Stimulated activated CD4-positive, alpha-beta T cell treated with anti-CD3 and anti-CD28 coated beads, Interleukin-4, amount 100 ng/mL, for 24 hours (primary cell): ENCODE measurements at places on chromosomes 2 and 18.

DNA sequence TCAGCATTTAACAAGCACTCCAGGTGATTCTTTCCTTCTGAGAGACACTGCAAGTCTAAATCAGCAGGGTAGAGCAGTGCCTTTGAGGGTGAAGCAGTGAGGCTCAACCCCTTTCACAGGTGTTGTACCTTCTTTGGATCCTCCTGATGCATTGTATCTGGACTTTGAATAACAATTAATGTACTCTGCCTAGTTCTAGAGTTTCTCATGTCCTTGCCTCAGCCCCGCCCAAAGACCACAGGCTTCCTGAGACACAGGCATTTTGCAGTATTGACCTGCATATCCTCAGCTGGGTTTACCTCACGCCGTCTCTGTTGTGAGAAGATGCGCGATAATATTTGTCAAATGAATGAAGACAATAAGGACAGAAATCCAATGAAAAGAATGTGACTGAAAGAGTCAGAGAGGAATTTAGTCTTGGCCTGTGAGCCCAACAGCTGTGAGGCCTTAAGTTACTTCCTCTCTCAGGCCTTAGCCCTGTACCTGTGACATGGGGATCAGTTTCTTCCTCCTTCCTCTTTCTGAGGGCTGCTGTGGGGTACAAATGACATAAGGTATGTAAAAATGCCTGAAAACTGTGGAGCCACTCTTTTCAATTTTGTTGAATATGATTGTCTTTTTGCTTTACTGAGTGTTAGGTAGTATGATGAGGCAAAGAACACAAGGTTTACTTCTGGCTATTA lies 43.7 kb downstream of the WIPF1 start:
- DNase-seq: no peak

DNA sequence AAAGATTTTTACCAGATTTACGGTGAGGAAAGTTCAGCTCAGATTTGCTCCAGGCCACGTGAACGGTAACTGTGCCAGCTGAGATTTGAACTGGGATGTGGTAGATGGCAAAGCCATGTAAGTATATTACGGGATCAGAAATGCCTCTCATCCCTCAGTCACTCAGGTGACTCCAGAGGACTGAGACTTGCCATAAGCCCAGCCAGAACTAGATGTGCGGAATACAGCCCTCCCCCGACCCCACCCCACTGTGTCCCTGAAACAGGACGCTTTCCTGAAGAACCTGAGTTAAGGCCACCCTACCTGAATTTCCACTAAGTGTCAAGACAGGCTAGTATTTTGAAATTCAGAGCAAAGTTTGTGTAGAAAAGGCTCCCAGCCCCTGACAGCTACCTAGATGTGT lies 1.3 kb upstream of the FHL2 start:
- DNase-seq: no peak

GRCh38 chr2:240530181-240530580 lies 27.6 kb downstream of the ANKMY1 start:
- no peak for DNase-seq

- no peak for DNase-seq
These were observed 147.4 kb upstream of the REV1 start for GRCh38 chr2:99637159-99637697.

- no peak for DNase-seq
These were observed 17.8 kb upstream of the FAM98A start for GRCh38 chr2:33616873-33617272.

GRCh38 chr2:178241844-178242551 lies 47.7 kb downstream of the OSBPL6 start:
- DNase-seq: no peak

GRCh38 chr2:197809064-197809463 lies 4.7 kb downstream of the PLCL1 start:
- DNase-seq: no peak

DNA sequence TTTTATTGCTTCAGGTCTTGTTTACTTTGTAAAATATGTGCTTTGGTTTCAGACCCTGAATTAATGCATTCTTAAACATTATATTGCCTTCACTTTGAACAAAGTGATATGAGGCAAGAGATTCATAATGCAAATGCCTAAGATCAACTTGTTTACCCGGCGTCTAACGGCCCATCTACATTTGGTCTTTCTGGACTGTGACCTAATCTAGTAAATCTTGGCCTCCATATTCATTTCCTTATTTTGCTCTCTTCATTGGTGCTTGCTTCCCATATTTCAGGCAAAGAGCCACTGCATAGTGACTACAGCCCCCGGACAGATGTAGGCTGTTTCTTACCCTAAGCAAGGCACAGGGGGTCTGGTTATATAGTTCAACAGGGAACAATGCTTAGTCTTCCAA lies 53.0 kb upstream of the SLC39A10 start:
- no peak for DNase-seq
